ENCODE measurements at places on chromosomes 4 and X.

GRCh38 chr4:7793186-7793585 is 146.5 kb downstream of the AFAP1 start:
- no peak for DNase-seq

DNA sequence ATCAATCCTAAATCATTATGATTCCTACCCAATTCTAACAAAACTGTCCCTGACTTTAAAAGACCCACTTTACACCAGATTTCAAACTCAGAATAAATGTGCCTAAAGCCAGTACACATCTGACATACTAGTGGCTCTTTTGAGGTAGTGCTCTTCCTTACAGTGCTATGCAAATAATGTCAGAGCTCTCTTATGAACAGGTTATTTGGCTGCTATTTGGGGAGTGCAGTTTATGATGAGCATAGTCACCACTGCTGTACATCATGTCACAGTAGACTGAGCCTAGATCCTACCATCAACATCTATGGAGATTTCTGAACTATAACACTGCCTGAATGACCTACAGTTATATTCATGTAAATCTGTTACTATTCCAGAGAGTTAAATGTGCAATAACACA is 50.4 kb upstream of the PAGE5 start:
- no peak for DNase-seq

- no peak for DNase-seq
These were observed 27.5 kb downstream of the CCDC149 start for GRCh38 chr4:24885342-24885741.

GRCh38 chr4:182022909-182023308 is 220.3 kb upstream of the TENM3 start:
- DNase-seq = peak; percentile 62

- no peak for DNase-seq
These were observed 55.1 kb downstream of the CLCN5 start for GRCh38 chrX:49977319-49978090.

GRCh38 chr4:187088070-187088799 is 364.6 kb upstream of the FAT1 start:
- DNase-seq = no peak

DNA sequence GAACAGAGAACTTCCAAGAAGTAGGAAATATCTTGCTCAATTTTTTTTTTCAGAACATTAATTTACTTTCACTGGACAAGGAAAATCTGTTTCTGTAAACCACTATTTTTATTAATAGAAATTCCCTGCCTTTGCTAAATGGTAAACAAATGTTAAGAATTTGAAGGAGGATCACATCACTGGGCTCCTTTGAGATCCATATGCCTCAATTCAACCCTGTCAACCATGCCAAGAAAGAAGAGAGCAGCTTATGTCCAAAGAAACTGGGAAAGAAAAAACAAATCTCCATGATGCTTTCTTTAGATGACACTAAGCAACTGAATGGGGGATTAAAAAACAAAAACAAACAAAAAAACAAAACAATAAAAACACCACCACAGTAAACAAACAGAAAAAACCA is 47.7 kb downstream of the LNX1 start:
- DNase-seq = no peak

- no peak for DNase-seq
These were observed 50.1 kb downstream of the MFAP3L start for GRCh38 chr4:169975838-169976796.

GRCh38 chr4:151250706-151251105 is 26.3 kb upstream of the PRSS48 start:
- no peak for DNase-seq

- DNase-seq = no peak
These were observed 388.2 kb downstream of the STIM2 start for GRCh38 chr4:27248829-27249228.

- no peak for DNase-seq
These were observed 248.3 kb upstream of the KLF3 start for GRCh38 chr4:38415682-38416081.

DNA sequence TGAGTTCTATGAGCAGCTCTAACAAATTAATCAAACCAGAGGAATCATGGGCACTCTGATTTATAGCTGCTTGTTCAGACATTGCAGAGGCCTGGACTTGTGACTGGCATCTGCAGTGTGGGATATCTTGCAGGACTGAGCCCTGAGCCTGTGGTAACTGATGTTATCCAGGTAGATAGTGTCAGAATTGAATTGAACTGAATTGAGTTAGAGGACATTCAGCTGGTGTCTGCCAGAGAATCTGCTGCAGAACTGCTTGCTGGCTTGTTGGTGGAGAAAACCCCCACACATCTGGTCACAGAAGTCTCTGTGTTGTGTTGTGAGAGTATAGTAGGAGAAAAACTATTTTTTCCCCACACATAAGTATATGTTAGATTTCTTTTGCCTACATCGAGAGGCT is 42.2 kb downstream of the SMIM20 start:
- no peak for DNase-seq

DNA sequence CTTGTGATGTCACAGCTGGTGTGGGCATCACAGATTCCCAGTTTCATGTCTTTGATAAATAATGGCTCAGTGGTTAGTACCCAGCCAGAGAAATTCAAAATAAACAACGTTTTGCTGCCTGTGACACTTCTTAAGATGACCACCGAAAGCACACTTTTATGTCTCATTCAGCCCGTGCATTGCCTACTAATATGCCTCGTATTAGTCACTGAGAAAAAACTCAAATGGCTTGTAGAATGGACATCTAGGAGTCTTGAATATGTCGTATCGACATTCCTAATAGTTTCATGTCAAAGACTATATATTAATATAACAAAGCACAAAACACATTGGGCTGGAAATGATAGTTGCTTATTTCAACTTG is 103.9 kb upstream of the FAT1 start:
- no peak for DNase-seq

- DNase-seq = no peak
These were observed 71.6 kb downstream of the PRRG1 start for GRCh38 chrX:37420756-37421155.

- DNase-seq = no peak
These were observed 71.6 kb upstream of the NFKB1 start for GRCh38 chr4:102429553-102429952.

- no peak for DNase-seq
These were observed 23.3 kb downstream of the ARHGAP24 start for GRCh38 chr4:85498068-85498733.

- DNase-seq = no peak
These were observed 6.3 kb downstream of the IL15 start for GRCh38 chr4:141642711-141643110.

GRCh38 chr4:61385256-61385655 is 185.1 kb downstream of the ADGRL3 start:
- no peak for DNase-seq

- DNase-seq = no peak
These were observed 17.5 kb downstream of the TXK start for GRCh38 chr4:48116582-48116981.

DNA sequence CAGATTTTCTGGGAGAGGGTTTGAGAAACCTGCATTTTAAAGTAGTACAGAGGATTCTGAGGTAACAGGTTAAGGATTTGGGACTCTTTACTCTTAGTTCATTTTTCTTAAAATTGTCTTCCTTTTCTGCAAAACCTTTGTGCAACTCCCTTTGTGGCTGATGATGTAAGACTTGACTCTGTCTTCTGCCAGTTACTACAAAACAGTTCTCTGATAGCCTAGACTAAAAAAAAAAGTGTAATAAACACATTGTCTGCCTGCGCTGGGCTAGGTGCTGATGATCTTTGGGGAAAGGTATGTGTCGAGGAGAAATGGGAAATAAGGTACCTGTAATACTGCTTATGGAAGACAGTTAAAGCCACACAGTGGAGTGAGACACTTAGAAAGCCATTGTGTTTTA is 28.7 kb downstream of the IL13RA1 start:
- DNase-seq = no peak

GRCh38 chr4:124144238-124144654 is 568.3 kb downstream of the ANKRD50 start:
- DNase-seq = peak; percentile 53

DNA sequence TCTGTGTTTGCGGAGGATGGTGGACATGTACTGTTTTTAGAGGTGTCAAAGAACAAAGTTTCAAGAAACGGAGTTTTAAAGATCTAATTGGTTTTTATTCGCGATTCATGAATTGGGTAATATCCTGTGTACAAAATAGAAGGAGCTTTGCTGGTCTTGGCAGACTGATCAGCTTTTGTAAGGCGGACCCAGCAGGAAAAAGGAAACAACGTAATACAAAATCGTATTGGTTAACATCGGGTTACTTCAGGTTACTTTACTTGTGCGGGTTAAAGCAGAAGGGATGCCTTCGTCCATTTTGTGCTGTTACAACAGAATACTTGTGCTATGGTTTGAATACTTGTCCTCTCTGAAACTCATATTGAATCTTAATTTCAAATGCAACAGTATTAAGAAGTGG is 11.4 kb upstream of the NYX start:
- no peak for DNase-seq

GRCh38 chr4:16411501-16412085 is 185.3 kb upstream of the TAPT1 start:
- no peak for DNase-seq

DNA sequence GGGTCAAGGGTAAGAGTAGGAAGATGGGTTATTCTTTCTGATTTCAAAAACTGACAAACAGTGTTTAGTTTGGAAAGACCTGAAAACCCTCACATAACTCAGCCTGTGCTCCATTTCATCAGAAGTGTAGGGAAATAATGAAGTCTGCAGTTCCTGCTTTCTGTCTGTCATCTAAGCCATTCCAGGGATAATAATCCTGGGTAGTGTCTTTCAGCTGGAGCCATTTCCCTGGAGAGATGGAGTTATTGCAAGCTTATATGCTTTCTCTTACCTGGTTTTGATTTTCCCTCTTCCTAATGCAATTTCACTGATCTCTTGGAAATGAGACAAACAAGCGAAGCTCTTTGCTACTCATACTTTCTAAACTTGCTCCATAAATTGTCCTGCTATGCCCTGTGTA is 824.8 kb upstream of the LCORL start:
- DNase-seq = no peak

- no peak for DNase-seq
These were observed 335.5 kb upstream of the IGFBP7 start for GRCh38 chr4:57445686-57446085.

DNA sequence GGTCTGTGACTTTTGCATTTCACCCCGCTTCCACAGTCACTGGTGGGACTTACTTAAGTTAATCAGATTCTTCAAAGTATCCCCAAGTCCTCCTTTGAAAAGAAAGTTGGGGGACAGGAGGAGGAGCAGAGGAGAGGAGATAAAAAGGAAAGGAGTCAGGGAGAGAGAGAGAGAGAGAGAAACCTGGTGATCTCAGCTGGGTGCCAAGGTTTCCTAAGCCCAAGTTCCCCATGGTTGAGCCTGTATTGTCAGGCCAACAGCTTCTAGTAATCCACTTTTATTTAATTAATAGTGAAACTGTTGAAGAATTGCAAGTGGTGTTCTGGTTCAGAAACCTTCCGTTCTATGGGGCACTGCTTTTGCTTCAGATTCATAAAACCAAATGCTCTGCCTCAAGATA is 91.6 kb downstream of the AR start:
- no peak for DNase-seq

GRCh38 chr4:149835280-149835679 is 19.6 kb upstream of the IQCM start:
- no peak for DNase-seq

- no peak for DNase-seq
These were observed 72.8 kb upstream of the MAPK10 start for GRCh38 chr4:86432559-86433134.

GRCh38 chr4:56972809-56973208 is 4.6 kb downstream of the NOA1 start:
- no peak for DNase-seq

DNA sequence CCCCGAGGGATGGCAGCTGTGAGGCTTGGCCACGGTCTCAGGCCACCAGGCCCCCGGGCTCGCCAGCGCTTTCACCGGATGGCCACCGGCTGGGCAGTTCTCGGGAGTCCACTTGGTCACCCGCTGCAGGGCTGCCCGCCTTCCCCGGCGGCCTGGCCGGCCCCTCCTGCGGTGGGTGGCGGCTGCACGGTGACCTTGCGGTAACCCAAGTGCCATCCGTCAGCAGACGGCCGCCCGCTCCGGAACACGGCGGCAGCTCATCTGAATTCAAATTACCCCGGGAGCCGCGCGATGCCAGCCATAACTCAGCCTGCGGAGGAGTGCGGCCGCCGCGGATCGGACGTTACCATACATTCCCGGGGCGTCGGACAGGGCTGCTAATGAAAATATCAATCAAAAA is 60.7 kb downstream of the FAM53A start:
- no peak for DNase-seq

DNA sequence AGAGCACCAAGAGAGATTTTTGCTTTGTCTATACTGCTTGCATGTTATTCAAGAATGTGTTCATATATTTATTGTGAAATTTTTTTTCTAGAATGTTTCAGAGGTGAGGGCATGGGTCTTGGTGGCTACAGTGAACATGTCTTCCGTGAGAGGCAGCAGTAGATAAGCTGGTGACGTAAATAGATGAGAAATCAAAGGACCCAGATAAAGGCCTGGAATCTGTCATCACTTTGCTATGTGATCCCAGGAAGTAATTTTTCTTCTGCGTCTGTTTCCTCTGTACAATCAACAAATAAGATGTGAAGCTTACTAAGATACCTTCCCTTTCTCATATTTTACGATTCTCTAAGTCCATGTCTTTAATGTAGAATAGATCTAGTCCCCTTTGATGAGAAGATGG is 129.1 kb downstream of the COL4A6 start:
- no peak for DNase-seq

- no peak for DNase-seq
These were observed 102.3 kb downstream of the MID1 start for GRCh38 chrX:10518073-10518472.

GRCh38 chrX:11397680-11398079 is 104.5 kb downstream of the AMELX start:
- no peak for DNase-seq

GRCh38 chr4:92253550-92253949 is 50.2 kb upstream of the GRID2 start:
- no peak for DNase-seq

GRCh38 chrX:70134116-70134477 is 850 bp downstream of the IGBP1 start:
- no peak for DNase-seq

GRCh38 chr4:176436293-176436973 is 116.7 kb downstream of the SPCS3 start:
- DNase-seq = no peak

DNA sequence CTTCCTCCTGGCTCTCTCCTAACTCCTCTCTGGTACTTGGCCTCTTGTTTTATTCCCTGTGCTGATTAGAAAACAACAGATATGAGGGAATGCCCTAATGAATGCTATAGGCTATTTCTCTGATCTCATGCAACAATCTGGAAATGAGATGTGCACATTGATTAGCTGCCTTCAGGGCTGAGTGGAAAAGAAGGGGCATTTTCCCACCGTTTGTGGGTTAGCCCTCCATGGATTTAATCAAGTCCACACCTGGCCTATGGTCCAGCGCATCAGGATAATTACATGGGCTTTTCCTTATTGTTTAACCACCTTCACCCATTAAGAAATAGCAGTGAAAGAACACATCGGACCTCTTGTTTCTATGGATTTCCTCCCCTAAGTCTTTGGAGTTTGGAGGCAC is 70.0 kb downstream of the CAPN6 start:
- DNase-seq = no peak

- DNase-seq = no peak
These were observed 103.3 kb upstream of the LEF1 start for GRCh38 chr4:108272046-108272445.

Data from NCI-H2029 treated with DMSO at 0.1 percent for 48 hours (cell line).